NCI-H526 treated with DMSO at 0.1 percent for 48 hours (cell line): ENCODE measurements at places on chromosomes 7 and 10.

- DNase-seq, result no peak
Measured at GRCh38 chr7:38147005-38147404, 31.0 kb upstream of the STARD3NL start.

- DNase-seq, result no peak
Measured at GRCh38 chr7:158910254-158911053, 54.1 kb downstream of the DYNC2I1 start.

GRCh38 chr10:116926426-116926825, 77.1 kb downstream of the ENO4 start:
- DNase-seq, result no peak

DNA sequence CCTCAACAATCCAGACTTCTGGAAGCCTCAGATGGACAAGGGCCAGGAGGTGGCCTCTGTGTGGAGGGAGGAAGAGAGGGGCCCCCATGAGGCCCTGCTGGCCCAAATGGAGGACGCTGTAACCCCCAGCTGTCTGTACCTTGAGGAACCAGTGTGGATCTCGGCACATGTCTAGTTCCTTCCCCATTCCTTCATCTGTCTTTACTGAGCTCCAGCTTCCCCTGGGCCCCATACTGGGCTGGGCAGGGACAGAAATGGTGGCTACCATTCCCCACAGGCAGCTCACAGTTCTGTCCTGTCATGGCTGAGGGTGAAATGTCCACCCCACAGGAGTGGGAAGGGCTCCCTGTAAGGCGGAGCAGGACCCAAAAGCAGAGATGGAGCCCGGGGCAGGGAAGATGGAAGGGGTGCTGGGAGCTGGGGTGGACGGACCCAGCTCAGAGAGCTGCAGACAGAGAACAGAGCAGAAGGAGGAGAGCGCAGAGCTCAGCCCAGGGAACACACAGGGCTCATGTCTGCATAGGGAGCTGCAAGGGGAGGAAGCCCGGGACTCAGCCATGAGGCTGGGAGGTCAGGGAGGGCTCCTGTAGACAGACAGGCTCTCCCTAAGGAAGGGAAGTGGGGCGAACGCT, 22.8 kb downstream of the ANTXRL start:
- DNase-seq, result no peak

- no peak for DNase-seq
Measured at GRCh38 chr10:113007343-113007771, 57.3 kb downstream of the TCF7L2 start.

GRCh38 chr7:105875505-105875904, 894 bp downstream of the ATXN7L1 start:
- DNase-seq, result no peak

DNA sequence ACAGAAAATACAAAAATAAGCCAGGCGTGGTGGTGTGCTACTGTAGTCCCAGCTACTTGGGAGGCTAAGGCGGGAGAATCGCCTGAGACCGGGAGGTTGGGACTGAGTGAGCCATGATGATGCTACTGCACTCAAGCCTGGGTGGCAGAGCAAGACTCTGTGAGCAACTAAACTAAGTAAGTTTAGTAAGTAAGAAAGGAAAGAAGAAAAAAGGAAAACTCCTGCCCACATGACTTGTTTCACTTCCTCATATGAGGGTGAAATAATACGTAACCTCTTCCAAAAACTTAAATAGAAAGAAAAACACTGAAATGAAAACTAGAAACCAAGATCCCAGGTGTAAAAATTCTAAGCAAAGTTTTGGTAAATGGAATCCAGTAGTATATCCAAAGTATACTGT, 79.6 kb downstream of the LARP4B start:
- no peak for DNase-seq

GRCh38 chr10:86411852-86412560, 45.4 kb upstream of the GRID1 start:
- DNase-seq, result no peak

GRCh38 chr7:7869036-7869435, 99.6 kb upstream of the GLCCI1 start:
- no peak for DNase-seq
